ENCODE measurements at places on chromosomes 13 and 19.

DNA sequence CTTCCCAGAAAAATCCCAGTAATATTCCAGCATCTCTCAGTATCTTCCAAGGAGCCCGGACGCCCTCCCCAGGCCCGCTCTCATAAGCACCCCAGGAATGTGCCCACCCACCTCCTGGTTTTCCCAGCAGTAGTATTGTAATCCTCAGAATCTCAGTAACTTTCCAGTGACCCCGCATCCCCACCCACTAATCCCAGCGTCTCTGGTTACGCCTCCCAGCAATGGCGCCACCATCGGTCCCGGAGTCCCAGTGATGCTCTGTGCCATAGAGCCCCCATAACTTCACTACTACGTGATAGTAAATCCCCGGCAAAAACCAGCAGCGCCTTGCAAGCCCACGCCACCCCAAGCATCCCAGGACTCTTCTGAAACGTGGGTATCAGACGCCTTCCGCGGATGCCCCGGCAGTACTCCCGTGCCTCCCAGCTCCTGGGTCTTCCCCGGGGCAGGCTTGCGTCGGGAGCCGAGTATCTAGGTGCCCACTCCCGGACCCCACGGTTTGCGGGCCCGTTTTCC lies 928 bp upstream of the PNPLA6 start:
- DNase-seq = no peak

DNA sequence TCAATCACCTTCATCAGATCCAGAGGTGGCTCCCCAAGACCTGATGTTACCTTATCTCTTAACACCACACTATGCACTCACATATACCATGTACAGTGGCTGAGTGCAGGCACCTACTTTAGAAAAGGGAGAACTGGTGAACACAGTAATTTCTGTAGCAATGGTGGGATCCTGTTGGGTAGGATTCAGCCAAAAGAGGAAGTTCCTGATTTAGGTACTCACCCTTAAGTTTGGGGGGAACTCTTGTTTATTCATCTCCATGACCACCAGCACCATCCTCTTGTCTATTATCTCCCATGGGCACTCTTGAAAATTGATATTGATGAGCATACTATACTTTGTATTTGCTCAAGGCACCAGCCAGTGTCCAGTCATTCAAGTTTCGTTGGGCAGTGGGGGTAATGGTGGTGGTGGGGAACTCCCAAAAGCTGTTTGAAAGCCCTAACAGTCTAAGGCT lies 324.4 kb downstream of the LMO7 start:
- no peak for DNase-seq

GRCh38 chr13:114339857-114340534 lies 25.7 kb downstream of the CHAMP1 start:
- DNase-seq = peak; percentile 69

DNA sequence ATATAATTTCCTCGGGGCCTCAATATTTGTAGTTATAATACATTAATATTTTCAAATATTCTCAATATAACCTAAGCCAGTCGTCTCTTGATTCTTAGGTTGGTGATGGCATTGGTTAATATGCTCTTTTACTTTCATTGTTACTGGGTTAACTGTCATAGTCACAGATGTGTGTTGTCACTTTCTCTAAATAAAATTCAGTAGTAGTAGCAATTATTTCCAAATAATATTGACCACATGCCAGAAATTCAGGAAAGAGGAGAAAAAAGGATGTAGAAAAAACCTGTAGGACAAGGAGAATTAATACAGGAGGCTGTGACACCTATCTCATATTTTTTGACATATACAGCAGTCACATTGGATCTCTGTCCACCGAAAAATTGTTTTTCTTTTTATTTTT lies 322.7 kb upstream of the SLITRK6 start:
- no peak for DNase-seq
